ENCODE measurements at places on chromosomes 1 and 21.

GRCh38 chr1:119254067-119254720 is 113.7 kb upstream of the WARS2 start:
- DNase-seq, result no peak

DNA sequence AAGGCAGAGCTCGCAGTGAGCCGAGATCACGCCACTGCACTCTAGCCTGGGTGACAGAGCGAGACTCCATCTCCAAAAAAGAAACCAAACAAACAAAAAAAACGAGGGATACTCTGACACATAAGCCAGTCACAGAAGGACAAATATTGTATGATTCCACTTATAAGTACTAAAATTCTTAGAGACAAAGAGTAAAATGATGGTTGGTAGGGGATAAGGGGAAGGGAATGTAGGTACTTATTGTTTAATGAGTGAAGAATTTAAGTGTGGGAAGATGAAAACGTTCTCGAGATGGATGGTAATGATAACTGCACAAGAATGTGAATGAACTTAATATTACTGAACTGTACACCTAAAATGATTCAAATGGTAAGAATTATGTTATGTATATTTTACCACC is 66.7 kb upstream of the GUCA2A start:
- no peak for DNase-seq

GRCh38 chr21:37249112-37249904 is 17.8 kb downstream of the VPS26C start:
- DNase-seq, result no peak

- no peak for DNase-seq
Observed at GRCh38 chr1:2190491-2190976, 4.0 kb downstream of the FAAP20 start.

GRCh38 chr1:88730995-88731394 is 46.9 kb downstream of the PKN2 start:
- no peak for DNase-seq
